ENCODE measurements at places on chromosomes 4 and X. TPM values are rescaled to one million over a fixed set of nuclear protein-coding genes. Genes with fewer than 3 reads are reported as not detected.

The USP17L28 gene
- not detected for total RNA-seq

The PAGE5 gene
- not detected for total RNA-seq

The SULT1B1 gene
- total RNA-seq = not detected

The PAGE1 gene
- not detected for total RNA-seq

The NPY2R gene
- total RNA-seq = not detected

The PLA2G12A gene
- total RNA-seq = 10.8 TPM

The NIPAL1 gene
- 0.39 TPM for total RNA-seq

The TLR8 gene
- not detected for total RNA-seq

The SMIM43 gene
- 0.33 TPM for total RNA-seq

The CYTL1 gene
- not detected for total RNA-seq

The ATOH1 gene
- not detected for total RNA-seq

The LRCH2 gene
- 0.05 TPM for total RNA-seq

The SLC16A2 gene
- 20.8 TPM for total RNA-seq

The IQSEC2 gene
- 38.7 TPM for total RNA-seq

The VCX gene
- not detected for total RNA-seq

The TXK gene
- total RNA-seq = 0.14 TPM

The SLC9B1 gene
- 0.13 TPM for total RNA-seq

The CLDN2 gene
- 8.3 TPM for total RNA-seq

The GPRASP1 gene
- total RNA-seq = 0.35 TPM

The SOX3 gene
- not detected for total RNA-seq
